ENCODE measurements at places on chromosomes 1 and 21.
A peak's percentile ranks its signal among the peaks of the same experiment; 100 is the strongest.

DNA sequence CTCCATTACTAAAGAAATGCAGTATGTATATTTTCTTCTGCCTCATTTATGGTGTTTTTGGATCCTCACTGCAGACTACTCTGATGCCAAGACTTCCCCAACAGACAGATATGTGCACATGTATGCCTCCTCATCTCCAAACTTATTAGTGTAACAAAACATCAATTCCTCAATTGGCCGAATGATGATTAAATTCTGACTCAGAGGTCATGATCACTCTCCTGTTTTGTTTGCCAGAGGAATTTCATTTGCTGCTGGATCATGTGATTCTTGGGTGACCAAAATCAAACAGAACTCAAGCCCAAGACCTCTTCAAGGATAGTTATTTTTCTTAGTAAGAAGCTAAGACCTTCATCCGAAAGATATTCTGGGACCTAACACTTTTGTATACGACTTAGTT lies 227.6 kb downstream of the LMO4 start:
- DNase-seq = no peak

GRCh38 chr1:29756085-29756484 lies 519.8 kb downstream of the PTPRU start:
- DNase-seq = no peak

- DNase-seq = no peak
Observed at GRCh38 chr1:158547533-158547932, 6.7 kb downstream of the OR6Y1 start.

- DNase-seq = no peak
Observed at GRCh38 chr1:119667173-119667572, 19.1 kb upstream of the ZNF697 start.

GRCh38 chr1:1181129-1181937 lies 7.7 kb downstream of the TTLL10 start:
- no peak for DNase-seq

DNA sequence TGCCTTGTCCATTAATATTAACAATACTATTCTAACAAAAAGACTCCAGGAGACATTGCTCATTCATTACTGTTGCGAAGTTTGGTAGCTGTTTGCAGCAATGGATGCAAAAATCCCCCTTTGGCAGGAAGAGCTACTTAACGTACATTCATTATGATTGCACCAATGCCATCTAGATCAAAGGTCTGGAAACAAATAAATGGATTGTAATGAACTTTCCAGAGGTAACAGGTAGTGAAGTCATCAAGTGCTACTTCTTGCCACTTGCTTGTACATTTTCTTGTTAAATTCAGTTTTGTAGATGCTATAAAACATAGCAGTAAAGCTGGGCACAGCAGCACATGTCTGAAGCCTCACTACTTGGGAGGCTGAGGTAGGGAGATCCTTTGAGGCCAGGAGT lies 93.9 kb downstream of the DDAH1 start:
- no peak for DNase-seq

GRCh38 chr1:55311057-55311641 lies 96.0 kb upstream of the USP24 start:
- no peak for DNase-seq

- DNase-seq = no peak
Observed at GRCh38 chr1:7726623-7727022, 44.5 kb upstream of the VAMP3 start.

DNA sequence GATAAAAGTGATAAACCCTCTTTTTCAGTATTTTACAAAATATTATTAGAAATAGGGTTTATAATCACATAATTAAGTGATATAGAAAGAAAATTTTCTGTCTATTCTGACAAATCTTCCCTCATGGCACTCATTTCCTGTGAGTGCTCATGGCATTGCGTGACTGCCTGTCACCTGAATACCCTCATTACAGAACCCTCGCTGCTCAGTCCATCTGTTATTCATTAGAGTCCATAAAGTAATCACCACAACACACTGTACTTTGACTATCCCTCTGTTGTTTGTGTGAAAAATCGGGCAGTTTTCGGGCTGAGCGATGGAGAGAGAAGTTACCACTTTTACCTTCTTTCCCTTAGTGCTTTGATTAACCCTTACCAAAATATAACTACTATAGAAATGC lies 100.4 kb upstream of the BRINP3 start:
- DNase-seq = no peak

DNA sequence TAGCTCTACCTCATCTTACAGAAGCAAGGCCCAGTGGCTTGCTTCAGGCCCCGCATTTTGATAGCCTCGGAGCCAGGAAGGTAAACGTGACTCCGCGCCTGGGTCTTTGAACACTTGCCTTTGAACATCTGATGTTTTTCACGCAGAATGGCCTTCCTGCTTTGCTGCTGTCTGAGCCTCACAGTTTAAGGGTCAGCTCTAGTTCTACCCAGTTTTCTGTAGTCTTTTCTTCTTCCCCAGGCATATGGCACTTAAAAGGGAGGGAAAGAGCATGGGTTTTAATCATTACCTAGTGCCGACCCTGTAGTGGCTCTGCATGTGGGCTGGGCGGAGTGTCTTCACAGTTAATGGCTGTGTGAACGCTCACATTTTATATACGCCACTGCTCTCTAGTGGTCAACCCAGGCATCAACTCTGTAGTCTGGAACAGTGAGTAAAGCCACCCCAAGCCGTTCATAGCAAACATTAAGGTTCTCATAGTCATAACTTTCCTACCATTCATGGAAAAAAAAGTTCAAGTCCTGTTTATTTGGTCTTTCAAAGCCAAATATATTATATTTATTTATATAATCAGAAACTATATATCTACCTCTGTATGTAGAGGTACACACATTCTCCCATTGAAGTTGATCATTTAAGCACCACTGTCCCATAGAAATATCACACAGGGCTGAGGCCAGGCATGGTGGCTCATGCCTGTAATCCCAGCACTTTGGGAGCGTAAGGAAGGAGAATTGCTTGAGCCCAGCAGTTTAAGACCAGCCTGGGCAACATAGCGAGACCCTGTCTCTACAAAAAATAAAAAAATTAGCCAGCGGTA lies 78.1 kb downstream of the IER5 start:
- DNase-seq = no peak

- no peak for DNase-seq
Observed at GRCh38 chr1:79128722-79129121, 122.2 kb upstream of the ADGRL4 start.

DNA sequence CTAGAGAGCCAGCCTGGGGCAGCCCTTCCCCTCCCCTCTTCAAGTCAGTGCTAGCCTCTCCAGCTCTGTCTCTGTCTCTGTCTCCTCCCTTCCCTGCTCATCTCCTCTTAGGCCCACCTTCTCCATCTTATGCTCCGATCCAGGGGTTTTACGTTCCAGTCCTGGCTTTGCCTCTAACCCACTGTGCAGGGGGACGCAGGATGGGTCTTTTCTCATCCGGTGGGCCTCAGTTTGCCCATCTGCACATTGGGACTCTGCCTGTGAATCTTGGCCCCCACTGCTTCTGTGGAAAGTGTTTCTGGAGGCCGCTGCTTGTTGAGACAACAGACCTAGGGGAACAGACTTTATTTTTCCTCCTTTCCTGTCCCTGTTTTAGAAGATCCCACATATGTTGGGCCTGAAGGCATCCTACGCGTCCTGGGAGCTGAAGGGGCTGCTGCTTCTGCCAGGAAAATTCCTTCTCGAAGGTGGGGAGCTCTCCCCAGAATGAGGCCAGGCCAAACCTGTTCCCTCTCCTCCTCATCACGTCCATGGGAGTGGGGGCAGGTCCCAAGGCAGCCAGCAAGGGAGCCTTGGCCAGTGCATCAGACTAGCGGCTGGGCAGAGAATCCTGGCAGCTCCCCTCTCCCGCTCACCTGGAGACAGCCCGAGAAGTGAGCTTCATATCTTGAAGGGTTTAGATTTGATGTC lies 99.5 kb upstream of the CSF3R start:
- DNase-seq = no peak

GRCh38 chr1:86068271-86068721 lies 88.3 kb downstream of the COL24A1 start:
- DNase-seq = no peak

GRCh38 chr1:149885339-149886120 lies 13.8 kb upstream of the BOLA1 start:
- no peak for DNase-seq

GRCh38 chr1:221543529-221544120 lies 198.3 kb downstream of the DUSP10 start:
- no peak for DNase-seq

DNA sequence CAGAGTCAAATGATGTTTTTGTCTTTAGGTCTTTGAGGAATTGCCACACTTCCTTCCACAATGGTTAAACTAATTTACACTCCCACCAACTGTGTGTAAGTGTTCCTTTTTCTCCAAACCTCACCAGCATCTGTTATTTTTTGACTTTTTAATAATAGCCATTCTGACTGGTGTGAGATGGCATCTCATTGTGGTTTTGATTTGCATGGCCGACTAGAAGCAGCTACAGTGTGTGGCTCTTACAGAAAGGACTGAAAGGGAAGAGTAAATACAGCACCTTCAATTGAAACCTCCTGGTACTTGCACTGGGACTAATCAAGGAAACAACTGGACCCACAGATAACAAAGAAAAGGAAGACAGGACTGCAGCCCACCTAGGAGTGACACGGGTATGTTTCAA lies 668.0 kb upstream of the RGS18 start:
- no peak for DNase-seq

GRCh38 chr1:235069577-235070563 lies 58.8 kb downstream of the TOMM20 start:
- peak; percentile 33 for DNase-seq

- peak; percentile 99 for DNase-seq
Observed at GRCh38 chr21:45541221-45542039, 810 bp downstream of the SLC19A1 start.

DNA sequence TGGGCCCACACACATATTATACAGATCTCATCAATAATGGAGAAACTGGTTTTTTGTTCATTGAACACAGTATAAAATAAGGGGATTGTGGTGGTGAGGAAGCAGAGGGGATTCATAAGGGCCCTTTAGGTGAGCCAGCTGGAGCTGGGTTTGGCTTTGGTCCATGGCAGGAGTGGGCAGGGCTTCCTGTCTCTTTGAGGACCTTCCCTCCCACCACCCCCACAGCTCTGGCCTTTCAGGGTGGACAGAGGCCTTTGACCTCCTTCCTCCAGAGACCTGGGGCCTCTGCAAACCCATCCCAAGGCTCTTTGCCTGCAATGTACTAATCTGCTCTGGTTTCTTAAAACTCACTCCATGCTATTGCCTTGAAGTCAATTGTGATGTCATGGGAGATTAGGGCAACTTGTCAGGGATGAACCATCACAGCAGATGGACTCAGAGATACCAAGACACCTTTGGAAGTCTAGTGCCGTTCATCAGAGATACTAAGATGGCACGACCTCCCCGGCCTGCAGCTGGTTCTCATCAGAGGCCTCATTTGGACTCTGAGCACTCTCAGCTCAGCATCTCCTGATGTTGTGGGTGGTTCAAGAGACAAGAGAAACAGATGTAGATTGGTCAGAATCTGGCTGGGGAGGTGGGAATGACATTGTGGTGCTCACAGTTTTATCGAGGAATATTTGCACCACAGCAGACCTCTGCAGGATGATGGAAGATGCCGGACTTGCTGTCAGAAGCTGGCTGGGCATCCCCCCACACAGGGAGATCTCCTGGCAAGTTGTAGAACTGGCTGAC lies 37.9 kb downstream of the LHX4 start:
- no peak for DNase-seq

DNA sequence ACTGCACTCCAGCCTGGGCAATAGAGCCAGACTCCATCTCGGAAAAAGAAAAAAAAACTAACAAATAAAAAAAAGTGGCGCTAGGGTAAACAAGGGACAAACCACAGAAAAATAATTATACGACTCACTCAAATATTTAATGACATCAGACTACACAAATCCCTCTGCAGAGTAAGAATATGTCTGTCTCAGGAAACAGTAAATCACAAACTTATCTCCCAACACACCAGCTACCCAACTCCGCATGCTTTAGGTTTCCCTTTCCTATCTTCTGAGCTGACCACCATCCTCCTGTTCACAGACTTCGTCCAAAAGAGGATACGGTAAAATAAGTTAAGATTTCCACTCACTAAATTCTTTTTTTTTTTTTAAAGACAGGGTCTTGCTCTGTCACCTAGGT lies 16.2 kb downstream of the WDR47 start:
- no peak for DNase-seq

DNA sequence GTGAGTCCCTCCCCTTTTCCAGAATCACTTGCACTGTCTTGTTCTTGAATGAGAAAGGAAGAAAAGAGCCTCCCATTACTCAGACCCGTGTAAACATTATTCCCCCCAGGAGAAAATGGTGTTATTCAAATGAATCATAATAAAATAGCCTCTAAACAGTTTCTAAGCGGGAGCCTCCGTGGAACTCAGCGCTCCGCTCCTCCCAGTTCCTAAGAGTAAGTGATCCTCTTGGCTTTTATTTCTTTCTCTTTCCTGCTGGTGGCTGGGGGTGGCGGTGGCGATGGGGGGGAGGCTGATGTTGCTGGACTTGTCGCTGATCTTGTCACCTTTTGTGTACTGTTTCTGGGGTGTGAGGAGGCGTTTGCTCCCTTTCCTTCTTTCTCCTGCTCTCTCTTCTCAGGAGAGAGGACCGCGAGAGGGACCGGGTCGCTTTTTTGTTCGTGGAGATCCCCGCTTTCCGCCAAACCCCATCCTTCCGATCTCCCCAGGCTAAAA lies 781 bp downstream of the PROX1 start:
- DNase-seq = no peak

DNA sequence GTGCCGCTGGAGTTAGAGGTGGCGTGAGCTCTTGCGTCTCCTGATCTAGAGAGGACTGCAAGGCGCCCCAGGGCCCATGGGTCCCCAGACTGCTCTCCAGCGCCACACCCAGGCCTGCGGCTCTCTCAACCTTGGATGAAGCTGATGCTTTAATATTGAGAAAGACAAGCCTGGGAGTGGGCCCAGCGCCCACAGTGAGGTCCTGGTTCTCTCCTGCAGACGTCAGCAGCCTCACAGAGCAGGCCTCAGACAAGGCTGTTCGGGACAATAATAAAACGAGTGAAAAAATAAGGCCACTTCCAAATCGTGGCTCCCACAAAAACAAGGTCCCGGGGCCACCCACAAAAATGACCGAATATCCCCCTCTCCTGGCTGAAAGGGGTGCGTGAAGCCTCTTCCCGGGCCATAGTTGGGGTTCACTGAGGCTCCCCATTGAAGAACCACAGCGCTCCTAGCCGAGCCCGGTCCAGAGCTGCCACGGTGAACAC lies 6.0 kb upstream of the DNMT3L start:
- DNase-seq = no peak

DNA sequence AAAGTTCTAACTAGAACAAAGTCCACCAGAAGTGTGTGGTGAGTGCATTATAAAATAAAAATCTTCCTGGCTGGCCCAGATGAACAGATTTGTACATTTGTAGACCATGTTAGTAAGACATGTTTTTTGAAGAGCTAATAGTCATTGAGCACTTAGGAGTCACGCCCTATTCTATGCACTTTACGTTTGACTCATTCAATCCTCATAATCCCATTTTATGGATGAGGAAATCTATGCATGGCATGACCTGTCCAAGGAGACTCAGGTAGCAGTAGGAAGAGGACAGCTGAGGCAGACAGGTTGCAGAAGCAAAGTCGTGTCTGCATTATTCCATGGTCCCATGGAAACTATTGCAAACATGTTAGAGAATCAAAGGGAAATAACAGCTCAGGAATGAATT lies 30.3 kb upstream of the LPAR3 start:
- DNase-seq = no peak
